ENCODE measurements at places on chromosomes 4 and X. TPM values are rescaled to one million over a fixed set of nuclear protein-coding genes. Genes with fewer than 3 reads are reported as not detected.

Gene CDKL2
- total RNA-seq: 0.74 TPM

Gene SAT1
- total RNA-seq: 389 TPM

Gene NIPAL1
- 8.1 TPM for total RNA-seq

Gene RIPPLY1
- not detected for total RNA-seq

- DNase-seq: no peak
These were observed 33.7 kb downstream of the TMEM150C start for GRCh38 chr4:82528074-82528473.

GRCh38 chr4:174626342-174627008 lies 104.2 kb upstream of the HPGD start:
- DNase-seq: no peak

DNA sequence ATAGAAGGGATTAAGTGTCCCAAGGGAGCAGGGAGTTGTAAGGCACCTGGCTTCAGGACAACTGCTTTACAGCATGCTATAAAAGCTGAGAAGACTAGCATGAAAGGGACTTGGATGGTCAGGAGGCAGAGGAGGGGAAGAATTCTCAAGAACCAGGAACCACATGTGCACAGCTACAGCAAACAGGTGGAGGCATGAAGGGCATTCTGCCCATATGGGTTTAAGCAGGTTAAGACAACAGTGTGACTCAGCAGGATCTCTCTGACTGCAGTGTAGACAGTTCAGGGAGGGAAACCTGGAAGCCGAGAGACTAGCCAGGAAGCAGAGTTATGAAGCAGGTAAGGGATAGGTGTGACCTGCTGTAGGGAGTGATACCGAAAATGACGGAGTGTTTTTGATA lies 117.0 kb downstream of the DHRSX start:
- DNase-seq: no peak

DNA sequence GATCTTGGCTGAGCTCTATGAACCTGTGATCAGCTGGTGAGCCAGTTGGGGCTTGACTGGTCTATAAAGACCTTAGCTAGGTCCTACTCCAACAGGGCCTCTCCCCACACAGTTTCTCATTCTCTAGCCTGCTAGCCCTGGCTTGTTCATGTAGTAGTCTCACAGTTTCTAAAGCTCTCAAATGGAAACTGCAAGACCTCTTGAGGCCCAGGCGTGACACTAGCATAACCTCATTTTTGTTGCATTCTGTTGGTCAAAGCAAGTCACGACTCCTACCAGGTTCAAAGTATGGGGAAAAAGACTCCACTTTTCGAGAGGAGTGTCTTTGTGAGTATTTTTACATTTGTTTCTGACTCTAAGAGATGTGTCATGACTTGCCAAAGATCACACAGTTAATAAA lies 50.9 kb downstream of the CEP44 start:
- no peak for DNase-seq

- no peak for DNase-seq
These were observed 35.0 kb downstream of the NPY5R start for GRCh38 chr4:163378661-163379060.

DNA sequence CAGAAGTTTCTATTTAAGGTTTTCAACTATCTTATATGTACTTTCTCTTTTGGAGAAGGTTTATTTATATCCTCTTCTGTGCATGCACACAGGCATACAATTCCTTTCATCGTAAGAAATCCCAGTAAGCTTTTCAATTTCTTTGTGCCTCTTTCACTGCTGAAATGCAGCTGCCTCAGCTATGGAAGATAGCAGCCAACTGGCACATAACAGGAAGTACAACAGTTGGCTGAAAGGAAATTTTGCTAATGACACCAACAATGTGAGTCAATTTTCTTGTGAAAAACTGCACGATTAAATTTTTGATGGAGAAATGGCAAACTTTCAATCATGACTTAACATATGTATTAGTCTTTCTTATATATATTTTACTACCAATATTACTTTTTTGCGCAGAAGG lies 74.5 kb upstream of the PAQR3 start:
- no peak for DNase-seq

DNA sequence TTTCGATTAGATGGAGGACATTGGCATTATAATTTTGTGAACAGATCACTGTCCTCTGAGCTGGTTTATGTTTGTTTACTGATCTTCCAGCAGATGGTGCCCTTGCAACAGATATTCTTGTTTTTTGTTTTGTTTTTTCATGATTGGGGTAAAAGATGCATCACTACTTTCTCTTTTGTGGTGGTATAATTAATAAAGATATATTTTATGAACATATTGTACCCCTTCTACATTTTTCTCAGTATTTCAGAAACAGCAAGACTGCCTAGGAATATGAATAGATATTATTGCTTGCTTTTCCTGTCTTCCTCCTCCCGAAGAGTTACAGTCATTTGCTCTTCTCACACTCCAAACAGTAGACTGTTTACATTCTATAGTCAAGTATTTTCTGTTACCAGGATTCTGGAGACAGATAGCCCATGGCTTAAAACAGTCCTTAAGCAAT lies 905.2 kb downstream of the TRAM1L1 start:
- DNase-seq: no peak
